GM23338 (cell line): ENCODE measurements at places on chromosomes 2 and 18. TPM values are rescaled to one million over a fixed set of nuclear protein-coding genes. Genes with fewer than 3 reads are reported as not detected.

The PLEKHH2 gene
- total RNA-seq: 6.5 and 6.7 TPM in 2 replicates

The DNER gene
- 7.1 and 8.8 TPM in 2 replicates for total RNA-seq

The TPO gene
- not detected in 2 replicates for total RNA-seq

The ERFE gene
- total RNA-seq: 2.5 and 3.3 TPM in 2 replicates

The LBH gene
- total RNA-seq: 21.0 and 30.3 TPM in 2 replicates

The POTEI gene
- 0.08 and 0.56 TPM in 2 replicates for total RNA-seq

The SF3B6 gene
- total RNA-seq: 140 and 172 TPM in 2 replicates

The FRZB gene
- total RNA-seq: 0.52 and 1.0 TPM in 2 replicates

DNA sequence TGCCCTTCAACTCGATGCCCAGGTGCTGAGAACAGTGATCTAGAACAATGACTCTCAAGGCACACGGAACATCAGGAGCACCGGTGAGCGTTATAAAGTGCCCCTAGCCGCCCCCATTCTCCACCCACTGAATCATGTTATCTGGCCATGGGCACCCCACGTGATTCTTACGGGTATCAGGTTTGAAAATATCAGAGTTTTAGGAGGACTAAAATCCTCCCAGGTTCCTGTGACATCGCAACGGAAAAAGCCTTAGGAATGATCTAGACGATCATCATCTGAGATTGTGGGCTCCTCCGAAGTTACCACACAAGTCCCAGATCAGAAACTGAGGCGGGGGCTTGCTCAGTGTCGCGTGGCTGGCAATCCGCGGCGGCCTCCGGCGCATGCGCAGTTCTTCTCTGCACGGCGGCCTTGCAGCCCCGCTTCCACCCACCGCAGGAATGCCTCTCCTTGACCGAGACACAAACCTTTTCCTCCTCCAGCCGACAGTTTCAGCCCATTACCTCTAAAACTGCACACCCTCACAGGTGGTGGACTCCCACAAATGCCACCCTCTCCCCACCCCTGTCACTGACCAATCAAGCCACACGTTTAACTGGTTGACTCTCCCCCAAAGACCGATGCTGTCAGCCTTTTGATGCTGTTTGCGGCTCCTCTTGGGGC lies 5.8 kb upstream of the MRPL33 start:
- DNase-seq: no peak

- no peak for DNase-seq
These were observed 465.2 kb downstream of the ERBB4 start for GRCh38 chr2:212073360-212073759.

DNA sequence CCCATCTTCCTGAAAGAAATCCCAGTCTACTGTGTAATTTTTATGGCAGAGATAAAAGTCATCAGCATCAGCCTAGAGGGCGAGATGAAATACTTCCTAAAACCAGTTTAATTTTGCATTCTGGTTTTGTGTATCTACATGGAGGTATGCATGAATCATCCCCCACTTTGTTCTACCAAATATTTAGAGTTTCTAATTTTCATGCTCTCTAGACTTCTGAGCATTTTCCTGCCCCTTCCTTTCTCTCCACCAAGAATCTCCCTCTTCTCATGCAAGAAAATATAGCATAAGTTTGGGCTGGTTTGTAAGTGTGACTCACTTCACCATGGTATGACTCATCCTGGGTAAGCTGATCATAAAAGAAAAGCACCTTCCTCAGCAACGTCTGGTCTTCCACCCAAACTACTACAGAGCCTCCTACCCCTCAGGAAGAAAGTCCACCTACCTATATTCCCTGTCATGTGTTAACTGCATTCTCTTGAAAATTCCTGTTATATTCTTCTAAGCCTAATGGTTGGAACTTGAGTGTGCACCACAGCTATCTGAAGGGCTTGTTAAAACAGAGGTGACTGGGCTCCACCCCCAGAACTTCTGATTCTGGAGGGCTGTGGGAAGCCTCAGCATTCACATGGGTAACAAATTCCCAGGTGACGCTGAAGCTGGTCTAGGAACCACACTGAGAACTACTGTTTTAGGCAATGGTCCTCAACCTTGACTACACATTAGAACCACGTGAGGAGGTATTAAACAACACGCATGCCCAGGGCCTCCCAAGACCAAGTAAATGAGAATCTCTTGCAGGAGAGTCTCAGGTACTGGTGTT lies 37.4 kb upstream of the RAPGEF4 start:
- no peak for DNase-seq

GRCh38 chr2:4258563-4258962 lies 555.2 kb downstream of the DCDC2C start:
- DNase-seq: no peak

GRCh38 chr2:46163804-46164528 lies 133.2 kb upstream of the EPAS1 start:
- no peak for DNase-seq

DNA sequence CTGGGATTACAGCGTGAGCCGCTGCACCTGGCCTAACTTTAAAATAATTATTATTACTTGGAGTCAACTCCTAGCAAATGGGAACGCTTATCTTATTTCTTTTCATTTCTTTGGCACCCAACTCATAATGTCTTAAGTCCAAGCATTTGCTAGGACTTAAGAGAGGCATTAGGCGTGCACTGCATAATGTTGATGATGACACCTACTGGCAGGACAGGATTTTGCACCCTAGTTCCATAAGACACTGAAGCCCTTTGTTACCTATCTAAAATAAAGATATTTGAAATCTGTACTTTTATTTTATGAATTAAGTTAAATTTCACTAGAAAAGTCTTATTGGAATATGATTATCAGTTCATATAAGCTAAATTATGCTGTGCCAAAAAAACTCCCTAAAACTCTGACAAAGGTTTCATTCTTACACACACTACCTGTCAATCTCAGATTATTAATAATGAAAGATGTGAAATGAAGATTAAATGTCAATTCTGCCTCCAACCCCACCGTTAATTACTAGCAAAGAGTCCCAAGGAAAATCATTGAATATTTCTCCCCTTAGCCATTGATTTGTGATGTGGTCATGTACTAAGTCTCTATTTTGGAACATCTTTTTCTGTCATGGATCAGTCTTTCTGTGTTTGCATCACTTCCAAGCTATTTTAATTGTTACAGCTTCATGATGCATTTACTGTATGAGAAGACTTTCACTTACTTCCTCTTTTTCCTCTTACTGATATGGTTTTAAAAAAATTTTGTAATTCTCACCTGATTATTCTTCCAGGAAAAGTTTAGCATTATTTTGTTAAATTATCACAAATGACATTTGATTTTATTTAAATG lies 12.7 kb upstream of the CDH2 start:
- DNase-seq: peak; percentile 89

DNA sequence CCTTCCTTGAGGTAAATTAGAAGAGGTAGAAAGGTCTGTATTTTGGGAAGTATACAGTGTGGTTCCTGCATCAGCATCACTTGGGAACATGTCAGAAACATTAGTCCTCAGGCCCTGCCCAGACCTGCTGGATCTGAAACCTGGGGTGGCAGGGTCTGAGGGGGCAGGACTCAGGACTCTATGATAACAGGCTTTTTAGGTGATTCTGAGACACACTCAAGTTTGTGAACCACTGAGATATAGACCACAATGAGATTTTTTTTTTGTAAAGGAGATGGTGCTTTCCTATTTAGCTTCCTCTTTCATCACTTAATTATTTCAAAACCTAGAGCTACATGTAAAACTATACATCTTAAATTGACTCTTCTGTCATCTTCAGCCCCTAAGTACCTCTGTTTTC lies 262.7 kb upstream of the SPOPL start:
- no peak for DNase-seq

GRCh38 chr18:5885361-5885760 lies 10.0 kb downstream of the TMEM200C start:
- DNase-seq: no peak

DNA sequence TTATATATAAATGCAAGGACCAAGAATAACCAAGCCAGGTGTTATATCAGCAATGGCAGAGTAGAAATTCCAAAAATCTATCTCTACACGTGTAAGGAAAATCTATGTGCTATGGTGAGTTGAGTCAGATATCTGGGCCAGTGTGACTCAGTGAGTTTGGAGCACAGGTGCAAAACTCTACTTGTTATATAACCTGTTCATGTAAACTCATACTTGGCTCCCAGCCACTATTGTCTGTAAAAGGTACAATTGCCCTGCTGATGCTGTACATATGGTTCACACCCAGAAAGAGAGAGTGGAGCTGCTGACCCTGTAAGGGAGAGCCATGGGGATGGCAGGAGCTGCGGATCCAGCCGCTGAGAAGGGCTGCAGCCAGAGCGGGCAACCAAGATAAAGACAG lies 112.0 kb downstream of the TRABD2A start:
- no peak for DNase-seq

DNA sequence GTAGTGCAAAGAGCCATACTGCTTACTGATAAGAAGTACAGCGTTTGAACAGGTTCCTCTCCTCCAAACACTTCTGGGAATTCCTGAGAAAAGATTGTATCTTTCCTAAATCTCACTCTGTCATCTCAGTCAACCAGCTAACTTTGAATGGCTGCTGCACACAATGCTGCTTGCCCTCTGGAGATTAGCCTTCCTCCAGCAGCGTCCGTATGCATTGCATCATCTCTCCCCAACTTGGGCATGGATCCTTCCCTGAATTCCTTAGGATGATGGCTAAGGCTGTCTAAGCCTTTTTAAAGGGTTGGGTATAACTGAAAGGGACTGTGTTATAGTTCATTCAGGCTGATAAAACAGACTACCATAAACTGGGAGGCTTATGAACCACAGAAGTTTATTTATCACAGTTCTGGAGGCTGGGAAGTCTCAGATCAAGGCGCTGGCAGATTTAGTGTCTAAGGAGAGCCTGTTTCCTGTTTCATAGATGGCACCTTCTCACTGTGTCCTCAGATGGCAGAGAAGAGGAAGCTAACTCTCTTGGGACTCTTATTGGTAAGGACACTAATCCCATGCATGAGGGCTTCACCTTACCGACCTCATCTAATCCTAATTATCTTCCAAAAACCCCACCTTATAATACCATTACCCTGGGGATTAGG lies 105.3 kb downstream of the PAX3 start:
- DNase-seq: no peak

- no peak for DNase-seq
These were observed 46.4 kb upstream of the CYP1B1 start for GRCh38 chr2:38122344-38122743.

DNA sequence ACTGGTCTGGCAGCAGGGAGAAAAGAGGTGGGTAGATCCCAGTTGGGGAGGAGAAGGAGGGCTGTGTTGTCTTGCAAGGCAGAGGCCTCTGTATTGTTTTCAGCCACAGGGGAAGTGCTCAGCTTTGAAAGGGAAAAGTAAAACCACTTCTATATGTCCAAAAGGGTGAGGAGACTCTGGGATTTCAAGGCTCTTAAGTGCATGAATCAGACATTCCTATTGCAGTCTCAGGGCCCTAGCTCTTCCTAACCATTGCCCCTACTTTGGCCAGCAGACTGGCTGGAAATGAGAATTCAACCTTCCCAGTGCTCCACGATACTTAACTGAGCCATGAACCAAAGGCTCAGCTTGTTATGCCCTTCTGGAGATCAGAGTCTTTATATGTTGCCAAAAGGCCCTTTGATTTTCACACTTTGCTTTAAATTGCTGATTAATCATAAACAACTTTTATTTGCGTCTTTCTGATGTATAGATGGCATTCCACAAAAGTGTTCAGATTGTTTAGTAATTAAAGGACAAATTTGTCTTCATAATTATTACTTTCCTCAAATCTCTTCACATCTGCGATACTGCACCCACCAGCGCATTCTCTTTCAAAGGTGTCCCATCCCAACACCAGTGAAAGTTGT lies 313.8 kb upstream of the MMADHC start:
- DNase-seq: no peak

DNA sequence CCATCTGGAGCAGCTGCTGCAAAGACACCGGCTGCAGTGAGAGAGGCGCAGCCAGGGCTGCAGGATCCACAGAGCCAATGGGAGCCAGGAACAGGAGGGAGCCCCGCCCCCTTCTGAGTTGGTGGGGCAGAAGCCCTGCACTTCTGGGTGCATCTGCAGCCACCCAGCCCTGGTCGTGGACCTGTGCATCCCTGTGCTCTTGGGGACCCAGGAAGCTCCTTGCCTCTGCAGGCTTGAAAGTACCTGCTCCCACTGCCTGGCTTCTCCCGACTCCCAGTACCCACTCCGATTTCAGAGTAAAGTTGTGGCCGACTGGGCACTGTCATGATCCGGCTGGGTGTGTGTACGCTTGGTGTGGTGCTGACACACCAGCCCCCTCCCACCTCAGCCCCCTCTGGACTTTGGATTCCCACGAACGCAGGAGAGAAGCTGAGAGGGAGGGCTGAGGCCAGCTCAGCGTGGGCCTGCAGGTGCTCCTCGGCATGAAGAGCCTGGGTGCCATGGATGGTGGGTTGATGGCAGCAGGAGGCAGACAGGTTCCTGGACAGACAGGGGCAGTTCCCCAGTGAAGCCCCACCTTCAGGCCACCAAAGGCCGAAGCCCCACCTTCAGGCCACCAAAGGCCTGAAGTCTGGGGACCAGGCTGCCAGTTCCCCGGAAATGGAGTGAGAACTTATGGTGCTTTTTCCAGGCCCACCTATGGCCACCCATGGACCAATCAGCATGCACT lies 34.9 kb downstream of the LRRTM4 start:
- peak; percentile 22 for DNase-seq

DNA sequence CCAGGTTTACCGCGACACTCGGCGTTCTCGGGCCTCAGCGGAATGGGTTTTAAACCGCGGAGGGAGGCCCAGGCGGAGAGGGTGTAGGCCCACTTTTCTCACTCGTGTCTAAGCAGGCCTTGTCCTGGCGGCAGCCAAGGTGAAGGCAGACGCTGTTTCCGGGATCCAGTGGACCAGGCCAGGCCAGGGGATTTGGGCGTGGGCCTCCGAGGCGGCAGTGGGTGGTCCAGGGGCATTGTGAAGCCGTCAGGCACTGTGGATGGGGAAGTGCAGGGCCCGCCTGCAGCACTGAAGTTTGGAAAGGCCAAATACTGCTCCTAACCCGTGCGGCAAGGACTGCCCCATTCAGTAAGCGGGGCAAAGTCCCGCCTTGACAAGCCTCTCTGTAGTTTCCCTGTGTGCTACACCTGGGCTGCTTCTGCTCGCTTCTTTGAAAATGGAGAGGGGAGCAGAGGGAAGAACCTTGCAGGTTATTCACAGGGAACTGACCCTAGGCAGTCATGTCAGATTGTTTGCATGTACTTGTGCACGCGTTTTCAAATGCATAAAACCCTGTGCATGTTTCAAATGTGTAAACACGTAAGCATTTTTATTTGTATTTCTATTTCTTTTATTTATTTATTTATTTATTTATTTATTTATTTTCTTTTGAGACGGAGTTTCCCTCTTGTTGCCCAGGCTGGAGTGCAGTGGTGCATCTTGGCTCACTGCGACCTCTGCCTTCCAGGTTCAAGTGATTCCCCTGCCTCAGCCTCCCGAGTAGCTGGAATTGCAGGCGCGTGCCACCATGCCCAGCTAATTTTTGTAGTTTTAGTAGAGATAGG lies 7.5 kb upstream of the DLX2 start:
- peak; percentile 56 for DNase-seq
